Inflammatory macrophage treated with lipopolysaccharide for 4 hours (primary cell): ENCODE measurements at places on chromosomes 1 and 21.

DNA sequence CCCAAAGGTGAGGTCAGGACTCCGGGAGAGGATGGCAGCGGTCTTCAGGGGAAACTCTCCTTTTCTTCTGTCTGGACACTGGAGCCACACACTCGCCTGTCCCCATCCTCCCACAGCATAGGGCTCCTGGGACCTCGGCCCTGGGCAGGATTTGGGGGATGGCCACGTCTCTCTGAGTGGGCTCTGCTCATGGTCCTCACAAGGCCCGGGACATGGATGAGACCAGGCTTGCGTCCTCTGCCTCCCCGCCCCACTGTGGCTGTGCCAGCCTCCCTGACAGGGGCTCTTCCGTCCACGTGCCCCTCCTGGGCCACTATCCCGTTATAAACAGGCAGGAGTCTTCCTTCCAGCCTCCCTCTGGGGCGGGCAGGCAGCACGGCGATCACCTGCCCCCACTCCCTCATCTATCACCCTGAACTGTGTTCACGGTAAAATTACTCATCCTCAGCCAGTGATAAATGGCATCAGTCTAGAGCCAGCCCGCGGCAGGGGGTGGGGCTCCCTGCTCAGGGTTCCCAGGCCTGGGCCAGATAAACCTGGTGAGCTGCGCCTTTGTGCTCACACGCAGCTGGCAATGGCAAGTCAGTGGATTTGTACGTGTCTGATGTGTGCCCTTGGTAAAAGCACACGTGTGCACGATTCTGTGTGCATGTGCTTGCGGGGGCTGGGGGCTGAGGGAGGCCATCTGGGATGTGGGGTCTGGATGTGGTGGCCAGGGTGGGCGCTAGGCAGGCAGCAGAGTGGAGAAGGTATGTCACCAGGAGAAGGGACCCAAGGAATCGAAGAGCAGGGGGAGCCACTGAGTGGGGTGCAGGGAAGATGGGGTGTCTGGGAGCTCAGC, 12.6 kb upstream of the SAMD11 start:
- DNase-seq = no peak

- DNase-seq = no peak
Observed at GRCh38 chr1:151514366-151514765, 3.2 kb downstream of the CGN start.

GRCh38 chr21:40851749-40852148, 4.8 kb upstream of the DSCAM start:
- DNase-seq = no peak

GRCh38 chr21:41254090-41254700, 62.4 kb upstream of the FAM3B start:
- DNase-seq = no peak

DNA sequence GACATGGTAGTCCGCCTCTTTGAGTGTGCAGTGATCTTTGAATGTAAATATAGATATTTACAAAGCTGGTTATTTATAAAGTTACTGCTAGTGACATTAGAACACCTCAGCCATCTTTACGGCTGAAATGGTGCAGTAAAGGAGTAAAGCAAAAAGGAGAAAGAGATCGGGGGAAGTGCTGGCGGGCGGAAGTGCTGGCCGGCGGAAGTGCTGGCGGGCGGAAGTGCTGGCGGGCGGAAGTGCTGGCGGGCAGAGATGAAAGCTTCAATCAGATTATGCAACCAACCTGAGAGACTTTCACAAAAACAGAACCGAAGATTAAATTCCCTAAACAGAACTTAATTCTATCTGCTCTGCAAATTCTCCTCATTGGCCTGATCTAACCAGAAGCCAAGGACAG, 1.4 kb upstream of the OR14A16 start:
- no peak for DNase-seq

DNA sequence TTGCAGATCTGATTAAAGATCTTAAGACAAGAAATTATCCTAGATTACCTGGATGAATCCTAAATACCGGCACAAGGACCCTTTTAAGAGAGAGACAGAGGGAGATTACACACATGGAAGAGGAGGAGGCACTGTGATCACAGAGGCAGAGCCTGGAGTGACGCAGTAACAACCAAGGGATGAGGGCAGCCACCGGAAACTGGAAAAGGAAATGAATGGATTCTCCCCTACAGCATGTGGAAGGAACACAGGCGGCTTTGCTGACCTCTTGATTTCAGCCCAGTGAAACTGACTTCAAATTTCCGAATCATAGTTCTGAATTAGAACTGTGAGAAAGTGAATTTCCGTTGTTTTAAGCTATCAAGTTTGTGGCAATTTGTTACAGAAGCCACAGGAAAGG, 50.2 kb upstream of the IVNS1ABP start:
- DNase-seq = no peak

DNA sequence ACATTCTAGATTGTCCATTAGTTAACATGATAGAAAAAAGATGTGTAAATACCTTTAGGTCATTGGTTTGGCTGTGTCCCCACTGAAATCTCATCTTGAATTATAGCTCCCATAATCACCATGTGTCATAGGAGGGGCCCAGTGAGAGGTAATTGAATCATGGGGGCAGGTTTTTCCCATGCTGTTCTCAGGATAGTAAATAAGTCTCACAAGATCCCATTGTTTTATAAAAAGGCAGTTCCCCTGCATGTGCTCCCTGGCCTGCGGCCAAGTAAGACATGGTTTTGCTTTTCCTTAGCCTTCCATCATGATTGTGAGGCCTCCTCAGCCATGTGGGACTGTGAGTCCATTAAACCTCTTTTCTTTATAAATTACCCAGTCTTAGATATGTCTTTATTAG, 32.5 kb upstream of the SLC44A5 start:
- DNase-seq = no peak

GRCh38 chr1:161133220-161133740, 813 bp upstream of the DEDD start:
- DNase-seq = no peak

DNA sequence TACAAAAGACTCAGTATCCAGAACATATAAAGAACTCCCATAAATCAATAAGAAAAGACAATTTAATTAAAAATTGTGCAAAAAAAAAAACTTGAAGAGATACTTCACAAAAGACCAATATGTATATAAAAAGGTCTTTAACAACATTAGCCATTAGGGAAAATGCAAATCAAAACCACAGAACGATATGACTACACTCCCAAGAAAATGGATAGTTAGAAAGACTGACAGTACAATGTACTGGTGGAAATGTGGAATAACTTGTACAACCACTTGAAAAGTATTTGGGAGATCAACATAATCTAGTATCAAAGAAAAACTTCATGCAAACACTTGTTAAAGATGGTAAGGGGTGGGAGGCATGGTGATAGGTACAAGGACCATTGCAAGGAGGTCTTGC, 3.9 kb upstream of the CLCA1 start:
- DNase-seq = no peak
